ENCODE measurements at places on chromosomes 1 and 21.

- peak; percentile 45 for DNase-seq
Observed at GRCh38 chr1:50978144-50978851, 8.3 kb downstream of the CDKN2C start.

- no peak for DNase-seq
Observed at GRCh38 chr1:110484801-110485200, 33.9 kb downstream of the PROK1 start.

DNA sequence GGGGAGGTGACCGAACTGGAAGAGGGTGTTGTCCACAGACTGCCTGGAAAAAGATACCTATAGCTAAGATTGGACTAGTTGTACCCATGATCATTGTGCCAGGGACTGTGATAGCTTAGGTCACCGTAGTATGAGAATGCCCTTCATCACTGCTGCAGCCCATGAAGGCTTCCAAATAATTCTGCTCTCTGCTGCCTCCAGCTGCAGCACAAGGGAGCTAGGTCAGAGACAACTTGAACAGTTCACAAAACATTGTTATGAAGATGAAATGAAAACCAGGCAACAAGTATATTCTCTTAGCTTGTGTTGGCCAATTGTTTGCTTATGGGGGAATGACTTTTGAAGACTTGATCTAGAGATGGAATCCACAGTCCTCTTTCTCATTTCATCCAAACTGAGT, 246.7 kb downstream of the MRPL39 start:
- DNase-seq, result no peak

DNA sequence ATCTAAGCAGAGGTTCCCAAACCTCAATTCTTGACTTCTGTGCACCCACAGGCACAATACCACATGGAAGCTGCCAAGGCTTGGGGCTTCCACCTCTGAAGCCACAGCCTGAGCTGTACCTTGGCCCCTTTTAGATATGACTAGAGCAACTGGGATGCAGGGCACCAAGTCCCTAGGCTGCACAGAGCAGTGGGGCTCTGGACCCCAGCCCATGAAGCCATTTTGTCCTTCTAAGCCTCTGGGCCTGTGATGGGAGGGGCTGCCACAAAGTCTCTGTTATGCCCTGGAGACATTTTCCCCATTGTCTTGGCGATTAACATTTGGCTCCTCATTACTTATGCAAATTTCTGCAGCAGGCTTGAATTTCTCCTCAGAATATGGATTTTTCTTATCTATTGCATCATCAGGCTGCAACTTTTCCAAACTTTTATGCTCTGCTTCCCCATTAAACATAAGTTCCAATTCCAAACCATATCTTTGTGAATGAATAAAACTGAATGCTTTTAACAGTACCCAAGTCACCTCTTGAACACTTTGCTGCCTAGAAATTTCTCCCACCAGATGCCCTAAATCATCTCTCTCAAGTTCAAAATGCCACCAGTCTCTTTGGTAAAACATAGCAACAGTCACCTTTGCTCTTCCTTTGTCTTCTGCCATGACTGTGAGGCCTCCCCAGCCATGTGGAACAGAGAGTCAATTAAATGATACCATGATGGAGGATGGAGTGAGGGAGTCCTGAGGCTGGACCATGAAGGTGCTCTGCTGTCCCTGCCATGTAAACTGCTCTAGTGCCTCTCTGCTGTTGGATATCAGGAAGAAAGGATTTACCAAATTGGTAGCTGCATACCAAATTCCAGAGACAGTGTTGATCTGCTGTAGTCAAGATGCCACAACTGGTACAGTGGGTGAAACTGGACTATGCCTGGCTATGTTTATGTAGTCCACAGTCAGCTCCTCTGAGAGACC, 37.6 kb downstream of the RUNX3 start:
- DNase-seq, result no peak

DNA sequence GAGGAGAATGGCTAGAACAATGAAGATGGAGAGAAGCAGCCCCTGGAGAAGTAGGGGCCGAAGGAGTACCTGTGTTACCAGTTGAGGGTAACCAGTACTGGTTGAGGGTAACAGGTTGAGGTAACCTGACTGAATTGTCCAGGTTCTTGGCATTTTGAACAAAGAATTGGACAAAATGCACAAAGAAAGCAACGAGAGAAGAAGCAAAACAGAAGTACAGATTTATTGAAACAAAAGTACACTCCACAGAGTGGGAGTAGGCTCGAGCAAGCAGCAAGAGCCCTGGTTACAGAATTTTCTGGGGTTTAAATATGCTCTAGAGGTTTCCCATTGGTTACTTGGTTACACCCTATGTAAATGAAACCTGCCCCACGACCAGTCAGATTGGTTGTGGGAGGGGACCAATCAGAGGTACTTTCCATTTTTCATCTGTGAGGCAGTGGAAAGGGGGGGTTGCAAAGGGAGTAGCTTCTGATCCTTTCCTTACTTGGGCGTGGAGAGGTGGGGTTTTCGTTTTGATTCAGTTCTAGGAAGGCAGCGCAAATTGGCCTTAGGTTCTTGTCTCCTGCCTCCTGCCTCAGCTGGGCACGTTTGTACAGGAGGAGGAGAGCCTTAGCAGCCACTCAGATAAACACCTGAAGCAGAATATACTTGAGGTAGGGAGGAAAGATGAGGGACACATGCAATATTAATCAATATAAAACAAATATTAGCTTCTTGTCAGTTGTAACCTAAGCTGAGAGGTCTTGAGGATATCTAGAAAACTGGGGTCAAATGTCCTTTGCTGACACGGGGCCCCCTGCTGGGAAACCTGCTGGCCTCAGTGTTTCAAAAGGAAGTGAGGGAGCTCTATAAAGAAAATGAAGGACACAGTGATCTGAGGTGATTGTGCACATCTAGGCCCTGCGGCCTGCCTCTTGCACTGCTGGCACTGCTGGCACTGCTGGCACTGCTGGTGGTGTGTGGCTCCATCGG, 14.3 kb upstream of the LSM10 start:
- DNase-seq, result peak; percentile 49

All from fibroblast of pulmonary artery (primary cell).